ENCODE measurements at places on chromosomes 12 and 14.

DNA sequence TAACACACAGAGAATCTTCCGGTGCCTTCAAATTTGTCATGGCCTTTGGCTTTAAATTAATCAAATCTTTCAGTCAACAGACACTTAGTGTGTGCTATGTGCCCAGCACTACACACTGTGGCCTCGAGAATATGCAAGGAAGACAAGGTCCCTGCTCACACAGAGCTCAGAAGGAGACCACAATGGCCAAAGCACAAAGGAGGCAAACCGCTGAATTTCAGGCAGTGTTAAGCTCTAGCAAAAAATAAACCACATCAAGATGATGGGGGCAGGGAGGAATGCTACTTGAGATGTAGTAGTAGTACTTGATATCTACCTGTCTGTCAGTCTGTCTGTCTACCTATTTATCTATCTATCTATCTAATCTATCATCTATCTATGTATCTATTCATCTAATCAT, 227.9 kb downstream of the TMEM132D start:
- DNase-seq: no peak

DNA sequence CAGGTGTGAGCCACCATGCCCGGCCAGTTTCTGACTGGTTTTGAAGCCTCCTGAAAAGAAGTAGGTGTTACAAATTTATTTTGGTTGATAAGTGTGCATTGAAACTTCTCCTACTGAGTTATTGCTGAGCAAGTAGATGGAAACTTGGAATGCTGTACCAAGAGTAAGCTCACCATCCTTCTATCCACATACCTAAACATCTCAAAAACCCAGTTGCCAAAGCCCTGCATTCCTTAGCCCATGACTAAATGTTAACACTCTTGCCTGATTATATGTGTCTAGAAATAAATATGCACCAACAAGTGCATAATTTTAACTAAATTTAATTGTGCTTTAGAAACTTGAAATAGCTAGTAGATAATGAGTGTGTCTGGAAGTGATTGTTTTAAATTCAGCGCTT, 357.8 kb downstream of the DUSP6 start:
- DNase-seq: no peak

- DNase-seq: no peak
Observed at GRCh38 chr12:98924-99352, 32.4 kb downstream of the IQSEC3 start.

DNA sequence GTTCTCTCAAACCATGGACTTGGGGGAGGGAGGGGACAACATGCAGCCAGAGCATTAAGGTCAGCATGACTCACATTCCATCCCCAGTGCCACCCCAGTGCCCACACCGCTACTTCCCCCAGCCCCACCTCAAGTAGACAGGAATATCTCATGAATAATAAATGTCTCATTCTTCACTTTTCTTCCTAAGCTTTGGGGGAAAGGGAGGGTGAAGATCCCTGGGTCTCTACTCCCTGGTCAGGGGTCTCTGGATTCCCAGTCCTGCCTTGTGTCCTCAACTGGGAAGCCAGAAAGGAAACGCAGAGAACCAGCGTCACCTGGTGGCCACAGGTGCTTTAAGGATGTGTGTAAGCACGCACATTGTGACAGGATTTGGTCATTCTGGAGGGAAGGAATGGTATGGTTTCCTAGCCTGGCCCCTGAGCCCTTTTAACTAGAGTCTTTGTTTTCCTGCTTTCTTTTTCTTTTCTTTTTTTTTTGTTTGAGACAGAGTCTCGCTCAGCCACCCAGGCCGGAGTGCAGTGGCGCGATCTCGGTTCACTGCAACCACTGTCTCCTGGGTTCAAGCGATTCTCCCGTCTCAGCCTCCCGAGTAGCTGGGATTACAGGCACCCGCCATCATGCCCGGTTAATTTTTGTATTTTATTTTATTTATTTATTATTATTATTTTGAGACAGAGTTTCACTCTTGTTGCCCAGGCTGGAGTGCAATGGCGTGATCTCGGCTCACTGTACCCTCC, 3.4 kb downstream of the GPR84 start:
- DNase-seq: peak; percentile 36

- DNase-seq: no peak
Observed at GRCh38 chr14:74641601-74642391, 29.8 kb upstream of the LTBP2 start.

All from bone marrow (tissue), 2 donors.